ENCODE measurements at places on chromosomes 16 and 17. TPM values are rescaled to one million over a fixed set of nuclear protein-coding genes. Genes with fewer than 3 reads are reported as not detected.

DNA sequence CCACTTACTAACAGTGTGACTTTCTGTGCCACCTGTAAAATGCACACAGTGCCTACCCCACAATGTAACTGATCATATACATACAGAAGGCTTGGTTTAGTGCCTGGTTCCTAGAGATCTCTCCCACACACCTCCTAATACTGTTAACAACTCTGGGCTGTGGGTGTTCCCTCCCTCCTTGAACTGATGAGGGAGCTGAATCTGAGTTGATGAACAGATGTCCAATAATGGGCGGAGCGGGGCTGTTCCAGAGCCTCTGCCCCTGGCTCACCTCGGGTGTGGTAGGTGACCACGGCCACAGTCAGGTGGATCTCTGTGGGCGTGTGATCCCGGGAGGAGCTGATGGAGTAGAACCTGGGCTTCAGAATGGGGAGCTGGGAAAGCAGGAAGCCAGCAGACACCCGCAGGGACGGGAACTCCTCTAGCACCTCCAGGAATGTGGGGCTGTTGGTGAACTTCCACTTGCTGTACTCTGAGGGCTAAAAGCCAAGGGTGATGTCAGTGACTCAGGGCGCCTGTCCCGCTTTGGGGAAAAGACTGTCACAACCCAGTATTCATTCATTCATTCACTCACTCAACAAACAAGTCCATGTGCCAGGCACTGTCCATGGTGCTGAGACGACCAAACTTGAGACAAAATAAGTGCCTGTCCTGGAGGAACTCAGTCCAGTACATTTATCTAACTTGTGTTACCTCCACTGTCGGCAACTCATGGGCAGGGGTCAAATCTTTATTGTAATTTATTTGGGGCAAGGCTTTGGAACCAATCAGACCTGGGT lies 37.6 kb downstream of the NOS2 start:
- peak; percentile 16 for DNase-seq

DNA sequence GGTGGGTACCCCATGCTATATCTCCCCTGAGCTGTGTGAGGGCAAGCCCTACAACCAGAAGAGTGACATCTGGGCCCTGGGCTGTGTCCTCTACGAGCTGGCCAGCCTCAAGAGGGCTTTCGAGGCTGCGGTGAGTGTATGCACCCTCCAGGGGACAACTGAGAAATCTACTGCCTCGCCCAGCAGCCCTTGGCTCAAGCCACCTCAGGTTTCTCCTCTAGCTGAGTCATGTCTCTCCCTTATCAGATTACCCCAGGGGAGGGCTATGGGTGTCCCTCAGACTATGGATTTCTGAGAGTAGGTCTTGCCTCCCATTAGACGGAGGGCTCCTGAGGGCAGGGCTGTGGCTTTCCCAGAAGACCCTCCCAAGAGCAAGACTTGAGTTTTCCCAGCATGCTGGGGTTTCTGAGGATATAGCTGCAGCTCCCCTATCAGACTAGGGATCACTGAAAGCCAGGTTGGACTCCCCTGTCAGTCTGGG lies 6.7 kb downstream of the NEK8 start:
- DNase-seq: no peak

- DNase-seq: no peak
Observed at GRCh38 chr16:51035110-51035498, 116.0 kb downstream of the SALL1 start.

DNA sequence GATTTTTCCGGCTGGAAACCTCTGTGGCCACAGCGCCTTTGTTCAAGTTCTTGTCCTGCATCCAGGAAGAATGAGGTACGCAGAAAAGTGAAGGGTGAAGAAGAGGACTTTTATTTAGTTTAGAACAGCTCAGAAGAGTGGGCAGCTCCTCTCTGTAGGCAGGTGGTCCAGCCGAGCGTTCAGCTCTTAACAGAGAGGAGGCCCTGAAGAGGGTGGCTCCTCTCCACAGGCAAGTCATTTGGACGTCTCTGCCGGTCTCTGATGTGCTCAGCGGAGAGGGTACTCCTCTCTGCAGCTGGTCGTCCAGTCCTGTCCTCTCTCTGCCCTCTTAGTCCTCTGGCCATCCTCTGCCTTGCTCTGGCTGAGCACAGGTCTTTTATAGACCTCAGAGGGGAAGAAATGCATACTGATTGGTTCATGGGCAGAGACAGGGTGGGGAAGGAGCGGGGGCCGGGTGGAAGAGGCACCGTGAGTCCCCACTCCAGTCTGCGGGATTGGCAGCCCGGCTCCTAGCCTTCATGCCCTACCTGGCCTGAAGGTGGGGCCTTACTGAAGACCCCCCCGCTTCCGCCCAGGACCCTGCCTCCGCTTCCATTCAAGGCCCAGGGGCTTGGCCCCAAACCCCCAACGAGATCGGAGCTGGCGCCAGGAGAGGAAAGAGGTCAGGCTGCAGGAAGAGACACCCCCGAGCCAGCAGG lies 70.0 kb upstream of the NKD1 start:
- no peak for DNase-seq

DNA sequence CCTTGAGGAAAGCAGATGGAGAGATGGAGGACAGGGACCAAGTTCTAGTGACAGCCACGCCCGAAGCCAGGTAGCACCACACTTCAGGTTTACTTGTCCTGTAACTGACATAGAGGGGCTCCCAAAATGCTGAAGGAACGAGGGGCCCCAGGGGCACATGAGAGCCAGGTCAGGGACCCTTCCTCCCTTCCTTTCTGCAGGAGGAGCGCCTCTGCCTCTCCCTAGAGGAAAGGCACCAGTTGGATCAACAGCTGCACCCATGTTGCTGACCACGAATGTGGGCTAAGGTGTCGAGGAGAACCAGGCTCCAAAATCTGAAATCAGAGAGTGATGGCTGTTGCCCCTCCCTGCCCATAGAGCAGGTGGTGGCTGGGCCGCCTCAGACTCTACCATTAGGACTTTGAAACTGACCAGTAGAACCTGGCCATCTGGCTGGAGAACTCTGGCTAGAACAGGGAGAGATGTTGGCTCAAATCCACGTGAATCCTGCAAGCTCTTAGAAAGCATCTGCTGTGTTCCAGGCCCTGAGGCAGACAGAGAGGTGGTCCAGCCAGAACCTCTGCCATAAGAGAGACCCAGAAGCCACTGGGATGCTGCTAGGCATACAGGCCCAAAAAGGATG lies 218.8 kb downstream of the KATNIP start:
- no peak for DNase-seq

GRCh38 chr16:65510850-65511249 lies 389.0 kb upstream of the CDH11 start:
- no peak for DNase-seq

SSTR5 gene
- total RNA-seq: not detected

LGALS9C gene
- total RNA-seq: not detected

SHISA9 gene
- not detected for total RNA-seq

Data from HFFc6 (cell line).